ENCODE measurements at places on chromosomes 12 and 14.

DNA sequence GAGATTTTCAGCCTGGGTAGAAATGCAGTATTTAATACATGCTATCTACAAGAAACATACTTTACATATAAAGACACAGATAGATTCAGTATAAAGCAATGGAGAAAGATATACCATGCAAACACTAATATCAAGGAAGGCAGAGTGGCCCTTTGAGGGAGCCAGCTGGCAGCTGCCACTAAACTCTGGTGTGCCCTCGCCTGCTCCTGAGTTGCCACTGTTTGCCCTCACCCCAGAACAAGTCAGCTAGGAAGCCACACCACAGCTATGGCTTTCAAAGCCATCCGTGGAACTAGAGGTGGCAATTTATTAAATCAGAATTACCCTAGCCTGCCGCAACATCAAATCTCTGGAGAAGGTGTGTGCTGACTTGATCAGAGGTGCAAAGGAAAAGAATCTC lies 18.3 kb downstream of the PXN start:
- no peak for DNase-seq

- DNase-seq, result no peak
Observed at GRCh38 chr14:36604757-36605505, 22.5 kb upstream of the NKX2-8 start.

GRCh38 chr12:91877022-91877421 lies 268.6 kb downstream of the BTG1 start:
- peak; percentile 32 for DNase-seq

- no peak for DNase-seq
Observed at GRCh38 chr14:68211421-68211820, 391.8 kb downstream of the RAD51B start.

DNA sequence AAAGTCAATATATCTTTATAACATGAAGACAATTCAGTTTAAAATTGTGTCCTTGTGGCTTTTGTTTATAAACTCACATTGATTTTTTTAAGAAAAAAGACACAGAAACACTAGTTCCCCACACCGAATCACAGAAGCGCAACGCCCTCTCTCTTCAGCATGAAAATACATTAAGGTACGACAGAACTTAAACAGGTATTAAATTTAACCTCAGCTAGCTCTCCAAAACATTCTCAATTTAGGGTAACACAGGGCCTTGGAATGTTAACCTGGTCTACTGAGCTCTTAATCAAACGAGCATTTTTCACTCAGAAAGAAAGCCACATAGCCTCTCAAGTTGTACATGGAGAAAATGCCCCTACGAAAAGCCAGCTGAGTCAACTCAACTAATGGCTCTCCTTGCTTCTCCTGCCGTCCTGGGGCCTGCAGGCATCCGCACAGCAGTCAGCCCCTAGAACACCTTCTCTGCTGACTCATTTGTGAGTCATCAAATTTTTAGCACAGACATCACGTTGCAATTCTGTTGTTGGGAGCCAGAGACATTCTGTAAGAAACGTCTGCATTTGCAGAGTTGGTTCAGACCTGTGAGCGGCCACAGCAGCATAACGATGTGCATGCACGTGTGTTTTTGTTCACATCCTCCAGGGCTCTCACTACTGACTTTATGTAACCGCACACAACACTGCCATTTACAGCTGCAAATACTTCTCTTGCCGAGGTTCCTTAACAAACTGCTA lies 141.6 kb downstream of the ITPR2 start:
- no peak for DNase-seq

- DNase-seq, result no peak
Observed at GRCh38 chr12:109014984-109015765, 5.7 kb downstream of the SVOP start.

GRCh38 chr12:87518481-87518880 lies 510.7 kb downstream of the C12orf50 start:
- no peak for DNase-seq

DNA sequence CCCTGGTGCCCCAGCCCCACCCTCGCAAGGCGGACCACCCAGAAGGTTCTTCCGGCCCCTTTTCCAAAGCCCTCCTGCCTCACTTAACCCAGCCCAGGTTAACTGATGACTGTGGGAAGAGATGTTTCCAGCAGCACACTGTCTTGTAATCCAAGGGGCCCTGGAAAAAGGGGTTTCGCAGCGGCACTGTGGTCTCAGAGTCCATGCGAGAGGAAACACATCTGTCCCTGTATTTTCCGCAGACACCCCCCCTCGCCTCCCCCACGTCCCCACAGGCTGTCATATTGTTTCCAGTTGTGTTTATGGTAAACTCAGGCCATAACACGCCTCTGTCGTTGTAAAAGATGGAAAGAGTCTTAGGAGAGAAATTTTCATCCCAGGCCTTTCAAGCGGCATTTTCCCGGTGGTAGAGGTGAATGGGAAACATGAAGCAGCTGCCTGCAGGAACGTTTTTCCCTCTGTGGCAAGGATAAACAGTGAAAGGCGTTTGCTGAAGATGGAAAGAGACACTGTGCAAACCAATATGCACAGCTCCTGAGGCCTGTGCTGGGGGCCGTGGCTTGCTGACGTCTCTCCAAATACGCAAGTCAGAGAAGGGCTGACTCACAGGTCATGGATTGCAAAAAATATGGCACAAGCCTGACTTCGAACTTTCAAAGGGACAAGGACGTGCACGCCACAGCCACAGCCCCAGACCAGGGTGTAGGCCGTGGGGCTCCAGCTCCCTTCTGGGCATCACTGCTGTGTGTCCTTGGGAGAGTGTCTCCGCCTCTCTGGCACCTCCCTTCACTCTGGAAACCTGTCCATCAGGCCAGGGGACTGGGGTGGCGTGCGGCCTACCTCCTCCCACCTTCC lies 22.5 kb upstream of the FZD10 start:
- no peak for DNase-seq
